ENCODE measurements at places on chromosomes 6 and 20. TPM values are rescaled to one million over a fixed set of nuclear protein-coding genes. Genes with fewer than 3 reads are reported as not detected.
A peak's percentile ranks its signal among the peaks of the same experiment; 100 is the strongest.

Gene REV3L
- total RNA-seq = 11.7 TPM

Gene PDE10A
- total RNA-seq = 0.45 TPM

Gene CABLES2
- total RNA-seq = 1.8 TPM

Gene TPX2
- 2.0 TPM for total RNA-seq

Gene POM121L2
- total RNA-seq = not detected

Gene RIPPLY2
- not detected for total RNA-seq

Gene GPR63
- total RNA-seq = 0.05 TPM

Gene TFAP2C
- 0.13 TPM for total RNA-seq

GRCh38 chr20:19205981-19206396 is 6.5 kb upstream of the SLC24A3 start:
- DNase-seq = peak; percentile 72

DNA sequence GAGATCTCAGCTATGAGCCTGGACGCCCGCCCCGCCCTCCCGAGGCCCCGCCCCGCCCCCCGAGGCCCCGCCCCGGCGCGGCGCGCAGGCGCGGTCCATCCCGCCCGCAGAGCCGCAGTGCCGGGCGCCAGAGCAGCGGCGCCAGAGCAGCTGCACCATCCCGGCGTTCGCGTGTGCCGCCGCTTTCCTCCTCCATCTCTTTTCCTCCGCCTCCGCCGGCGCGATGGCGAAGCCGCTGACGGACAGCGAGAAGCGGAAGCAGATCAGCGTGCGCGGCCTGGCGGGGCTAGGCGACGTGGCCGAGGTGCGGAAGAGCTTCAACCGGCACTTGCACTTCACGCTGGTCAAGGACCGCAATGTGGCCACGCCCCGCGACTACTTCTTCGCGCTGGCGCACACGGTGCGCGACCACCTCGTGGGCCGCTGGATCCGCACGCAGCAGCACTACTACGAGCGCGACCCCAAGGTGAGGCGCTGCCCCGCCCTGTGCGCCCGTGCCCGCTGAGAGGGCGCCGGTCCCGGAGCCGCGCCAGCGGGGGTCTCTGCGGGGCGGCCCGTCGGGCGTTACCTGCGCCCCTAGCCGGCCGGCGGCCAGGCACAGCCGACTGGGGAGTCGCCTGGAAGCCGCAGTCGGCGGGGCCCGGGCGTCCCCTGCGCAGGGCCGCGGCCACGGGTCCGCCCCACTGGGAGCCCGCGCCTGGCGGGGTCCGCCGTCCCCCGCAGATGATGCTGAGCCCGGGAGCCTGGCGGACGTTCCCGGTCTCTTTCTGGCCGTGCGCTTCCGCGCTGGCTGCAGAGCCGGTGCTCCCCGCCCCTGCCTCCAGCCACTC is at the start of gene PYGB:
PYGB (plus strand) TSS at position 130 of the 830 bp plus-strand sequence; CDS start at position 224, 94 bp downstream.
- peak; percentile 83 for DNase-seq

GRCh38 chr6:6315660-6316059 is 4.8 kb downstream of the F13A1 start:
- DNase-seq = no peak

DNA sequence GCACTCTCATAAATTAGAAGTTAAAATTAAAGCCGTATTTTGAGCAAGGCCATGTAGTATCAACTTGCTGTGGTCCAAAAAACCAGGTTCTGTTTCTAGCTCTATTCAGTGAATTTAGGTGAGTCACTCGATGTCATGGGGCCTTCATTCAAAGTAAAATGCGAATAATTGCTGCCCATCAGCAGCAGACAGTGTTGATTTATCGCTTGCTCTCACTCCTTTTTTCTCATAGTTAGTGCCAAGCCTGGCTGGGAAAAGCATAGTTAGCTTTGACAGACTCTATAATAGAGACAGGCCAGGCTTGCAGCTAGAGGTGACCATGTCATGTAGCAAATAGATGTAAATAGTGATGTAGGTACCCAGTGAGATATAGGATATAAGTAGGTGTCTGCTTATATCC is 136.0 kb downstream of the EDN1 start:
- DNase-seq = no peak

DNA sequence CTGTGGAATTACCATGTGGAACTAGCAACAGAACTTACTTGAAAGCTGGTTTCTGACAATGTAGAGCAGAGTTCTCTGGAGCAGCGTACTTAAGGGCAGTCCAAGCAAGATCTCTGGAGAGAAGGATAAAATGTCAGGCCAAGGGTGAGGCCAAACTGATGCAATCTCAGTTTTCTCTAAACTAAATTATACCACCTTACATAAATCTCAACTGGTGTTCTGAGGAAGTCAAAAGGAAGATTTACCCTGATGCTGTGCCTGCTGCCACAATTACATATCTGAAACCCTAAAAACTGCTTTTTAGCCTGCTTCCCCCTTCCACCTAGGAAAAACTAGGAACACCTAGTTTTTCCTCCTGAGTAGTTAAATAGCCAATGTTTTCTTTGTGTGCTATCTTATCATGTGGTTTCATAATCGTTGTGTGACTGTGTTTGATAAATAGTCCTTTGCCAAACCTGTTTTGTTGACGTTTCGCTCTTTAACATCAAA is 28.1 kb downstream of the NCOA7 start:
- DNase-seq = no peak

DNA sequence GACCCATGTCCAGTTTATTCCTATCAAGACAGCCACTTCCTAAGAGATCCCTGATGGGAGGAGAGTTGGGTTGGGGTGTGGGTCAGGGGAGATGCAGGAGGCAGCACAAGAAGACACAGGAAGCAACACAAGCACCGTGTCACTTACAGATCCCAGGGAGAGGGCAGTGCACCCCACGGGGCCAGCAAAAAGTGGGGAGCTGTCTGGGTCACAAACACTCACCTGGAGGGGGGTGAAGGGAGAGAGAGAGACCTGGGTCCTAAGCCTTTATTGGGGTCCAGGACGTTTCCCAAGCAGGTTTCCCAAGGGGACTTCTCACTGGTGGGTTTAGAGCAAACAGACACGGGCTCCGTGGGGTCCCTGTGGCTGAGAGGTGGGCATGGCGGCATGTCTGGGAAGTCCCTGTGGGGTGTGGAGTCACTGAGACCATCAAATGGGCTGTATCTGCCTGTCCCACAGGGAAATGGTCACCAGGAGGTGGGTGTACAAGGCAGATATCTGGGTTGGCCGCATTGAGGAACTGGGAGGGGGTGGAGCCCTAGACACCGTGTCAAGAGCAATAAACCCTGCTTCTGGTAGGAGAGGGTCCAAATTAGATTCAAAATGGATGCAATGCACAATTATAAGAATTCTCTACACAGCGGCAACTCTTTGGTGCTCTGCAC is 1.6 kb upstream of the CD93 start:
- no peak for DNase-seq

DNA sequence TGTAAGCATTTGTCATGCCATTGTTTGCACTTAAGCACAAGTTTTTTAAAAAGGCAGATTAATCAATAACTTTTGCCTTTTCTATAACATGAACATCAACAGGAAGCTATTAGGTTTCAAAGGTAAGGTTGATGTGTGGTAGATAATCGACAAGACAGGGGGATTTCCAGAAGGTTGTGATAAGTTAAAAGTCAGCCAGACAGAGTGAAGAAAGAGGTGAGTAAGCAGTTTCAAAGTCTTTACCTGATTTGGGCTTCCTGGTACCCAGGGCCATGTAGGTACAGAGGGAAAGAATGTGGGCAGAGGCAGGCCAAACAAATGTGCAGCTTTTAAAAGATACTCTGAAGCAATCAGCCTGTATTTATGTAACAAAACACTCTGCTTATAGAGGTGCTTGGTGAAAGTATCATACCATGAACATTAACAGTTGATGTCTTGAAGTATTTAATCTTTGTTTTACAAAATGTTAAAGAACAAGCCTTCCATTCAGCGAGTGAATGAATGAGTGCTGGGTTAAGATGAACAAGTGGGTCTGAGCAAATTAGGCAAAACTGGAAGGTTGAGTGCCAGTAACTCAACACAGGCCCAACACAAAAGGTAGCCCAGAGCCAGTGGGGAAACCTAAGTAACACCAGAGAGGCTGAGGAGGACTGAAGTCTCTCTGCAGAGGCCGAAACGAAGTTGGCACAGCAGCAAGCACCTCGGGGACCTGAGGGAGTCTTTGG is 60.2 kb downstream of the LRRC1 start:
- no peak for DNase-seq

DNA sequence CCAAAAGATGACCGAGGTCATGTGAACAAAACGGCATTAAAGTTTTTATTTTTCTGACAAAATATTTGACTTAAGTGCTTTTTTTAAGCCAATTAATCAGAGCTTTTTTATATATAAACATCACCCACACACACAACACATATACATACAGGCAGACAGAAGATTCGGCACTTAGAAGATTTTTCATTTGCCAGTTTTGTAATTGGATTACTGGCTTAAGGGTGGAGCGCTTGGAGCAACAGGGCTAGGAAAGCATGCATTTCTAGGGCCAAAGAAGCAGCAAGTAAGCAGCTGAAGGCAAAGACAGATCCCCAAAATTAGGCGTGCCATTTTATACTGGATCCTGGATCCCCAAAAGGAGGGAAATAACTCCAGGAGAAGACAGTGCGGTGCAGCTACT is 30.3 kb downstream of the SAMD5 start:
- no peak for DNase-seq

DNA sequence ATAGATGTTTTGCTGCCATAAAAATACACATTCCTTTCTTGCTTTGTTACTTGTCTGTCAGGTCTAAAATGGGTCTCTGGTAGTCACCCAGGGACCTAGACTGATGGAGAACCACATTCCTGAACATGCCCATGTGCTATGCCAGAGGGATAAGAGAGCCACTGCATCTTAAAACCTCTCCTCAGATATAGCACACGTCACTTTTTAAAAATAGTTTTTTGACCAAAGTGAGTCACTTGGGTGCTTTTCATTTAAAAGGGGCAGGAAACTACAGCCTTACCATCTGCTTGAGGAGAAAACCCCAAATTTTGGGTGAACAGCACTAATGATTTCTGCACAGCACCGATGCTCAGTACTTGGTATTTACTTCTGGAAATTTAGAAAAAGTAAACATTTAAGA is 197.8 kb downstream of the OGFRL1 start:
- no peak for DNase-seq

GRCh38 chr6:11214084-11214833 is 18.2 kb downstream of the NEDD9 start:
- no peak for DNase-seq

DNA sequence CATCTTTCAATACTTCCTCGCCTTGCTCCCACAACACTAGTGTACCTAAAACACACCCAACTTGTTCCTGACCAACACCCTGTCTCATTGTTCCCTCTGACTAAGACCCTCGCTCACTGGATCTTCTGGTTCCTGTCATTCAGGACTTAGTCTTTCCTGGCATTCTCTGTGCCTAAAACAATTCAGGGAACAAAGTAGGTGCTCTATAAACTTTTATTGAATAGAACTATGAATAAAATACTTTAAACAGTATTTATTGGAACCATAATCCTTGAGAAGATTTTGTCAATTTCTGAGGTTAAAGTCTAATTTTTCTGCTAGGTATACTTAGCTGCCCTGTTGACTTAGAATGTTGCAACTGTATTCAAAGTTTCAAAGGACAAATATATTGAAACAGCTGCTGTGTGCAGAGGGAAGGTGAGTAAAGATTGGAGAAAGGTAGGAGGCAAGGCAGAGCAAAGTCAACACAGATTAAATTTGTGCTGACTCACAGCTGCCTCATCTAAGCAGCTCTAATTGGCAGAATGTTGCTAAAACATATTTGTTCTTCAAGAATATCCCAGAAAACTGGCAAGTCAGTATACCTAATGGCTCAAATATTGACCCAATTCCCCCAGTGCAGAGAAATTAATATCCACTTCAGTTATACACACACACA is 37.6 kb downstream of the GSTA2 start:
- peak; percentile 59 for DNase-seq

Measured in left lobe of liver (tissue), 2 donors.